Trophoblast cell (in vitro differentiated cells and primary cell): ENCODE measurements at places on chromosomes 1 and 21.
A peak's percentile ranks its signal among the peaks of the same experiment; 100 is the strongest.

DNA sequence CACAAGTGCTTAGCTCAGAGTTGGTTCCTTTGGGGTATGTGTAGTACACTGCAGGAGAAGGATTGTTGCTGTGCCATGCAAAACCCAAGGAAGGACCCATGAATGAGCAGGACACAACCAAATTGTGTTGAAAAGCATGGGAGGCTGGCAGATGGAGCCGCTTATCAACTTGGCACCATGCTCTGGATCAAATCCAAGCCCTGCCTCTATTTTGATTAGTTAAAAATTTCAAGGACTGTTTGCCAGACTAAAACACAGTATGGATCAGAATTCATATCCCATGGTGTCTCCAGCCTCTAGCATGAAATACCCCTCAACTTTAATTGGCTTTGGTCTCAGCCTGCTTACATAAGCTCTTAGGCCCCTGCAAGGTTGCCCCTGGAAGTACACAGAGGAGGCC, 27.8 kb downstream of the CCDC185 start:
- DNase-seq, result no peak

DNA sequence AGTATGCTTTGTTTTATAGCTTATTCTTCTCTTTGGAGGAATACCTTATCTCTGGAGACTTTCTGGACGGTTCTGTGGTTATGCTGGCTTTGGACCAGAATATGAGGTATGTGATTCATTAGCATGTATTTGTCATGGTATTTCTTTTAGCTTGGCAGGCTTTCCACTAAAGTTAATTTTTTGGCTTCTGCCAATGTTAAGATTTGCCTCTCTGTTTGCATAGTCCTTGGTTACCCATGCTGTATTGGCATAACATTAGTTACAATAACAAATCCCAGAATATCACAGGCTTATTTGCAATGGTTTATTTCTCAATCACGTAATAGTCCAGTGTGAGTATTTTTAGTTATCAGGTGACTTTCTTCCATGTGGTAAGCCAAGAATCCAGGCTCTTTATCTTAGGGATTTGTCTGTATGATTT, 9.7 kb downstream of the ZMPSTE24 start:
- DNase-seq, result no peak

GRCh38 chr1:152165286-152166077, 6.5 kb upstream of the RPTN start:
- DNase-seq, result no peak

GRCh38 chr1:157842939-157843338, 1.3 kb upstream of the CD5L start:
- no peak for DNase-seq

- no peak for DNase-seq
Measured at GRCh38 chr1:15579683-15580047, 5.2 kb downstream of the AGMAT start.

GRCh38 chr1:31745096-31745945, 18.8 kb downstream of the ADGRB2 start:
- peak; percentile 95 for DNase-seq

- DNase-seq, result no peak
Measured at GRCh38 chr1:192766876-192767275, 42.0 kb upstream of the RGS2 start.

GRCh38 chr1:17591814-17592430, 52.4 kb downstream of the ARHGEF10L start:
- no peak for DNase-seq

- DNase-seq, result no peak
Measured at GRCh38 chr1:234870020-234870981, 258.3 kb downstream of the TOMM20 start.

DNA sequence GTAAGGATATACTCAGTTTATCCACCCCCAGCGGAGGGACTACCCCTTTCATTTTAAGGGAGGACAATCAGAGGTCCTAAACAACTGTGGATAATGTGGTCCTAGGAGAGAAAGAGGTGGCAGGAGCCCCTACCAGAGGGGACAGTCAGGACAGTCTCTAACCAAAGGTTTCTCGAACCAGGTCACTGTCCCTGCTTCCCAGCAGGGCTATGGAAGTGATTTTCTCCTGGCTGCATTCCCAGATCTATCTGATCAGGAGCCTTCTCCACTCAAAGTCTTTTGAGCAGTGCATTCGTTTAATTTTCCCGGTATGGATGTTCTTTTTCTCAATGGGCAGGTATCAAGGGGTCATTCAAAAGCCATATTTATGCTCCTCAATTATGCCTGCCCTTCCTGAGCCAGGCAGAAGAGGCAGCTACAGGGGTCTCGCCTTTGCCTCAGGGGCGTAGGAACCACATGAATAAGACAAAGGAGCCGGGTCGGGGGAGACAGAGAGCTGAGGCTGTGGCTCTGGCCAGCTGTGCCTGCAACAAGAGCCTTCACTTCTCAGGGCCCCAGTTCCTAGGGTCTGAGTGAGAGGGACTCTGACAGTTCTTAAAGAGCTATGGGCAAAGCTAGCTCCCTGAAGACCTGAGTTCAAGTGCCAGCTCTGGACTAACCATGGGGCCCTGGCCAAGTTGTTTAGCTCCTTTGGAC, 62.5 kb upstream of the DMRTB1 start:
- DNase-seq, result no peak

DNA sequence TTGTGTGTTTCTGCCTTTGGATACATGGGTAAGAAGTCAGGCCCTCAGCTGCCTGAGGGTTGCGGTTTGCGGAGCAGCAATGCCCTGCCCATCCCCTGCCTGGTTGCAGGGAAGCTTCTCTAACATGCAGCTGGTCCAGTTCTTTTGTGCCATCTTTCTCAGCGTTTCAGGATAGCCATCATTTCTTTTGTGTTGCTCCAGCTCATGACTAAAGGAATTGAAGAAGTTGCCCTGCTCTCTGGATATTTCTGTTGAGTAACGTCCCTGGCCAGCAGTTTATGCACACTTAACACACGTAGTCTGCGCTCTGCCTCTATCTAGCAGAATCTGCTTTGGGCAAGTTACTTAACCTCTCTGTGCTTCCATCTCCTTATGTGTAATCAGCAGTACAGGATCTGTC, 62.1 kb downstream of the DOP1B start:
- DNase-seq, result peak; percentile 85

GRCh38 chr1:17236779-17237560, 11.9 kb upstream of the PADI3 start:
- DNase-seq, result peak; percentile 100

- no peak for DNase-seq
Measured at GRCh38 chr1:71116729-71117128, 35.9 kb upstream of the ZRANB2 start.

DNA sequence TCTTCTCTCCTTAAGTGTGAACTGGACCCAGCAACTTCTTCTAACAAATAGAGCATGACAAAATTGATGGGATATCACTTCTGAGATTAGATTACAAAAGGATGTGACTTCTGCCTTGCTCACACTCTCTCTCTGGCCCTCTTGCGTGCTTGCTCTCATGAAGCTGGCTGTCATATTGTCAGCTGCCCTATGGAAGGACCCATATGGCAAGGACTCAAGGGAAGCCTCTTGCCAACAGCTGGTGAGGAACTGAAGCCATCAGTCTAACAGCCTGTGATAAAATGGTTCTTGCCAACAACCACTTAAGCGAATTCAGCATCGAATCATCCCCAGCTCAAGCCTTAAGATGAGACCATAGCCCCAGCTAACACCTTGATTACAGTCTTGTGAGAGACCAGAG, 4.8 kb upstream of the TLR5 start:
- DNase-seq, result no peak

GRCh38 chr1:10916311-10916710, 96.1 kb upstream of the TARDBP start:
- no peak for DNase-seq

- DNase-seq, result no peak
Measured at GRCh38 chr1:73517603-73518191, 680.3 kb downstream of the LRRIQ3 start.

- no peak for DNase-seq
Measured at GRCh38 chr1:209030454-209031167, 552.9 kb upstream of the CAMK1G start.

GRCh38 chr1:190277107-190277506, 200.6 kb downstream of the BRINP3 start:
- DNase-seq, result no peak

DNA sequence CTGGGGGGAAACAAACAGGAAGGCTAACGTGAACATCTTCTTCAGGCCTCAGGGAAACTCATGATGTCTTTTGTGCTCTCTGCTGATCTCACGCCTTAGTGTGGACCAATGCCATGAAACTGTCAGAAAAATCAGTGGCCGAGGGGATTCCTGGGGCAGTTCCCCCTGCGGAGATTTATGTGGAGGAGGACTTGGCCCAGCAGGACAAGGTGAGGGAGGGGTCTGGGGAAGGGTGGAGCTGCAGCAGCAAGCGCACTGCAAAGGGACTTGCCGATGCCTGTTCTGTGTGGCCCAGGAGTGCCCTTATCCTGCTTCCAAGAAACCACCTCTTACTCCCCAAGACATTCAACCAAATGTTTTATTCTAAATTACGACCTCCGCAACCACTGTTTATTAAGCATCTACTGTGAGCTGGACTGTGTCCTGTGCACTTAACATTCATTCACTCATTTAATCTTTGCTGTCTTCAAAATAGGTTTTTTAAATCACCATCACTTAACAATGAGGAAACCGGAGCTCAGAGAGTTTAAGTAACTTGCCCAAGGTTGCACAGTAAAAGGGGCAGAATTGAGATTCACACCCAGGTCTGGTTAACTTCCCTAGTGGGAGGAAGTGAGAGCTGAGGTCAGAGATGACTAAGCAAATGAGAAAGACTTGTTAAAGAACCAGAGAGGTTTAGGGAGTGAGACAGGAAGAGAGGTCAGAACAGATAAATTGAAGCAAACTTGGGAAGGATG, 49.7 kb downstream of the FHAD1 start:
- no peak for DNase-seq

DNA sequence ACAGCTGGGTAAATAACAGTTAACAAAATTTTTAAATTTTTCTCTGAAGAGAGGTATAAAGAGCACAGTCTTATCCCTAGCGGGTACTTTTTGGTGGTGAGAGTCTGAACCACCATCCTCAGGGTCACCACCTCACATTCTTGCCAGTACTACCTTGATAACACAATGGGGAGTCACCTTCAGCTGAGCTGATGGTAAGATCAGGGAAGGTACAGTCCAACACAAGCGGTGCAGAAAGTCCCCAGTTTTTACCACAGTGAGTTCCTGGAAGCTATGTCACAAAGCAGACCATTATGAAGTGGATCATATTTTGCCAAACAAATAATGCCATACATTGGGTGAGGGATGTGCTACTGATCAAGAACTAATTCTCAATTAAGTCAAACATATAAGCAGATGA, 176.9 kb downstream of the FASLG start:
- no peak for DNase-seq

GRCh38 chr1:42463921-42464320, 835 bp downstream of the CCDC30 start:
- peak; percentile 82 for DNase-seq

- no peak for DNase-seq
Measured at GRCh38 chr1:202376247-202376646, 27.7 kb downstream of the PPP1R12B start.

DNA sequence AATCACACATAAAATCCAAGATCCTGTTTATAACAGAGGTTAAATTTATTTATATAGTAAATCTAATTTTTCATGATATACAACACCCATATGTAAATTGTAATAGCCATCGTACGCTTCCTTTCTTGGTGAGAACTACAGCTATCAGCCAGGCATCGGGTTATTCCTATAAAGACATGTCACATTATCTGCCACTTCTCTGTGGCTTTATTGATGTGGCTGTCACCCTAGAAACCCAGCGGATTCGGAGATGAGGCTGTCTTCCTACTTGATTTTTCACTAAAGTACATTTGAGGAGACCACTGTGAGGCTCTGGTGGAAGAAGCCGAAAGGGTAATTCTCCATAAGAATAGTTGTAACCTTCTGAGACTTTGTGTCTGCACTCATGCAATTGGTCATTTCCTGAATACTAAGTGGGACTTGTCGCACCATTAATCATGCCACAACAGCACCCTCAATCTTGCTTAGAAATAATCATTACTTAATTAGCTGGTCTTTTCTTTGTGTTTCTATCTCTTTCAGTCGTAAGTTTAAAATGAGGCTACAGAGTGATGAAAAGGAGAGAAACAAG, 106.0 kb downstream of the NTNG1 start:
- DNase-seq, result no peak

DNA sequence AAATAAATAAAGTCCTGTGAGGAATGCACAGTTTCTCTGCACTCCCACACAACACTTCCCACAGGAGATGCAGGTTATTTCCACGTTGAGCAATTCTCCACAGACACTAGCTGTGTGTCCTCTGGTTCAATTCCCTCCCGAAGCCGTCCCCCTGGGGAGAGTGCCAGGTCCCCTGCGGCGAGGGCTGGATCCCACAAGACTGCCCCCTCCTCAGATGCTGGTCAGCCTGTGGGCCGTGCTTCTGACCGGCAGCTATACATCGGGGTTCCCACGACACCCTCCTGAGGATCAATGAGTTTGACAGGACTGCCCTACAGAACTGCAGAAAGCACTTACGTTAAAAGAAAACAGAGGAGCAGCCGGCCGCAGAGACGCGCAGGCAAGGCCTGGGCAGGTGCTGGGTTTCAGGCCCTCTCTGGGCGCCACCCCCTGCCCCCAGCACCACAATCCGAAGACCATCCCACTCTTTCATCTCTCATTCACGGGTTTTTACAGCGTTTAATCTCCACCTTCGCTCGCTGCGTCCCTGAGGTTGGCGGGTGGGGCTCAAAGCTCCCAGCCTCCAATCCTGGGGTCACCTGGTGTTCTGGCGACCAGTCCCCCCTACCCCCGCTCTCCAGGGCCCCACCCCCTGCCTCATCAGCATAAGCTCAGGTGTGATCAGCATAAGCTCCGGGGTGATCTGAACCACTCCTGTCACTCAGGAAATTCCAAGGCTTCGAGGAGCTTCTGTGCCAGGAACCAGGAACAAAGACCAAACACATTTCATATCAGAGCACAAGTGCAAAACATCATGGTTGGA, 9.3 kb downstream of the SLC35E2B start:
- no peak for DNase-seq

DNA sequence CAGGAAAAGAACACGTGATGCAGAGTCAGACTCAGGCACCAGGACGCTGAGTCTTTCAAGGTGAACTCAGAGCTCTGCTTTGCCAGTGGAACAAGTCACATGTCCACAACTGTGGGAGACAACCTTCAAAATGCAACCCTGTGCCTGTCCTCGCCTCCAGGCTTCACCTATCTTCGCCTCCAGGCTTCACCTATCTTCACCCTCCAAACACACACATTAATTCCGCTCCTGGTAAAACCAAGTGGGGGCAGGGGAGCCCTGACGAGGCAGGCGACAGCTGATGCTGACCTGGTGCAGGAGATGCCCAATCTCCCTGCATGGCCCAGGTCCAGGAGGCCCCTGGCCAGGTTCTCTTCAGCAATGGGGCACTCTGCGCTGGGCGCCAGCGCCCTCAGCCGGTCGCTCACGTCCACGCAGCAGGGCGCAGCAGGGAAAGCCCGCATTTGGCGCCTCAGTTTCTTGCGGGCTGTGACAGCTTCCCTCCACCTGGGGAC, 28.0 kb upstream of the LSS start:
- DNase-seq, result no peak

- DNase-seq, result no peak
Measured at GRCh38 chr1:71438626-71439025, 357.8 kb upstream of the ZRANB2 start.
